Activated T-helper 17 cell treated with anti-CD3 and anti-CD28 coated beads, Interleukin-2, amount 50 U/mL, for 72 hours (primary cell): ENCODE measurements at places on chromosomes 6 and 20. TPM values are rescaled to one million over a fixed set of nuclear protein-coding genes. Genes with fewer than 3 reads are reported as not detected.

DNA sequence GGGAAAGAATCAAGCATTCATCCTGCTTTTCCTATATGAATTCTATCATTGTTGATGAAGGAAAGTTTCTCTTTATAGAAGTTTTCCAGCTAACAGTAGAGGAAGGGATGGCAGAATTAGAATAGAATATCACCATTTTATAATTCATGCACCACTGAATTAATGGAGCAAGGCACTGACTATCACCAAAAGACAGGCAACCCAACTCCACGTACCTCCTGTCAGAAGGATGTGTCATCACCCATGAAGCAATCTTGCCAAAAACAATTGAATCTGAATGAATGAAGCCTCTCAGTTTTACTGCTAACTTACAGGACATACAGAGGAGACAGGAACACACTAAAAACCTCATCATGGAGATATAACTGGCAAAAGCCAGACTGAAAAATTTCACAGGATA lies 122.4 kb downstream of the NFATC2 start:
- no peak for ATAC-seq

GRCh38 chr6:5580736-5581581 lies 319.6 kb downstream of the FARS2 start:
- ATAC-seq: no peak

GRCh38 chr6:45156075-45156474 lies 172.1 kb upstream of the RUNX2 start:
- ATAC-seq: peak; percentile 99

GRCh38 chr20:51122931-51123658 lies 100.2 kb upstream of the KCNG1 start:
- ATAC-seq: peak; percentile 89

DNA sequence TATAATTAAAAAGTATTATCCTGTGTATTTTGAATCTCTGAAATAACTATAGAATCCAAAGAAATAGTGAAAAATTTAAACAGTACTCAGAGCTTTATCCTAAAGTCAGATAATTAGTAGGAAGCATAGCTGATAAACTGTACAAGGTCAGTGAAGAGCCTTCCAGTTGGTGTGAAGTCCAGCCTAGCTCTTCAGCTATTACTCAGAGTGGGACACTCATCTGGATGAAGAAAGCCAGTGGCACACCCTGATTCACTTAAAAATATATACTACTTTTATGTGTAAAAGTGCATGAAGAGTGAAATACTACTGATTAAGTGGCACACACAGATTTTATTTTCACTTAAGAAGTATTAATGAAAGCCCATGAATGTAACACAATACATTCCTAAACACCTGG lies 3.1 kb downstream of the IFNGR1 start:
- no peak for ATAC-seq

DNA sequence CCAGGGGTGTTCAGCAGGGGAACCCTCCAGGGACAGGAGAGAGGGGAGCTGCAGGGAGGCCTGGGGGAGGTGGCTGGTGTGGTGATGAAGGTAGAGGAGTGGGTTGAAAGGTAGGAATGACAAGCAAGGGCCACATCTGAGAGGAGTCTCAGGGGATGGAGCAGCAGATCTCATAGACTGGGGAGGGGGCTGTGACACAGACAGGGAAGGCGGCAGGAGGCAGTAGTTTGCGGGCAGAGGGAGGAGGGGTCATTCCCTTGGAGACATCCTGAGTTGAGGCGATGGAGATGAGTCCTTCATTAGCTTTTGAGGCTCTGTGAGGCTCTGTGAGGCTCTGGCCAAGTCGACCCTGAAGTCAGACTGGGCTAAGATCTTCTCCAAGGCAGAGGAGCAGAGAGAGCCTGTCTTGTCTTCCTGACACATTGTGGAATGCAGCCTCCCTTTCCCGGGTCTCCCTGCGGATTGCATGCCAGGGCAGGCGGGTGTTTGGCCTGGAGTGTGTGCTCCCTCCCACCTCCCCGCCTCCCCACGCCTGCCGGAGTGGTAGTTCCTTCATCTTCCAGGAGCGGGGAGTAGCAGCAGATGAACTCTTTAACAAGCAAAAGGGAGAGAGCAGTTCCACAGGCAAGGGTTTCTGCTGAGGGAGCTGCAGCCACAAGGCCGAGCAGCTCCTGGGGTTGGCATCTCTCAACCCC lies 34.3 kb upstream of the MLN start:
- ATAC-seq: no peak

DNA sequence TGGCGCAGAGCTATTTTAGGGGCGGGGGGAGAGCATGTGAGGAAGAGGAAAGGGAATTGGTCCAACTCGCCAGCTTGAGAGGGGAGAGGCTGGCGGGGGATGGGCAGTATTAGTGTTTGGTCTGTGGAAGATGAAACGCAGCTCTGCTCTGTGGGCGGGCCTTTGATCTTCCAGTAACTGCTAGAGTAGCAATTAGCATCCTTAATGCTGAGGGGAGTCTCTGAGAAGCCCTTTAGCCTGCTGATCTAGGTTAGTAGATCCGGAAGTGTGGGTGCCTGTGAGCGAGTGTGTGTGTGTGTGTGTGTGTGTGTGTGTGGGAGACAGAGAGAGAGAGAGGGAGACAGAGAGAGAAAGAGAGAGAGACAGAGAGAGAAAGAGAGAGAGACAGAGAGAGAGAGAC lies 117.2 kb upstream of the BACH2 start:
- ATAC-seq: peak; percentile 29

- no peak for ATAC-seq
Observed at GRCh38 chr6:65182681-65183080, 524.3 kb downstream of the EYS start.

DNA sequence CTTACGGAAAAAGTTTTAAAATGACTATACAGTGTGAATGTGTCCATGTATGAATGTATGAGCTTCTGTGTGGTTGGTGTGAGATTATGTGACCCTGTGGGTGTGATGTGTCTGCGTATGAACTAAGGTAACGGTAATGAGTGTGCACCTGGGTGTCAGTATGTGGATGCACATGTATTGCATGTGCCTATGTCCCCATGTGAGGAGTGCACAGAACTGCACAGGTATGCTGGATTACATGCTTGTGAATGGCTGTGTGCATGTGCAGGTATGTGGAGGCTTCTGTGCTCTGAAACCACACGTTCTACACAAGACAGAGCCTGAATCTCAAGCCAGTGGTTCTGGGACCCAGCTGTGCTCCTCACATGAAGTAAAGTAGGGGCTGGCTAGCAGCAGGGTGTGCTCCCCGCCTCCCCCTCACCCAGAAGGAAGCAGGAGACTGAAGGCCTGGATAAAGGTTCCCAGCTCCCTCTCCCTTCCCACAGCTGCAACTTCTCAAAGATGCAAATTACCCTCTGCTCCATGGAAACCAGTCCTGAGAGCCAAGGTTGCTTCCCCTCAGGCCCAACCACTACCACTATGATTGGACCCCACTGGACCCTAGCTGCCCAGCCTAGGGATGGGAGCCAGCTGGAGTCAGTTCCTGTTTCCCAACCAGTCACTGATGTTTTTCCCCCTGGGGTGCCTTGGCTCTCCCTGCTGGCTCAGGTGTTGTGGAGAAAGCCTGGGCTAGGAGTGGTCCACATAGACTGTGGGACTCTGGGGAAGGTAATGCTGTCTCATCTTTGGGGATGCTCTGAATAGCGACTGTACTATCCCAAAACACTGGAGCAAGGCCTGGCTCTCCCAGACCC lies 24.8 kb upstream of the SPDEF start:
- no peak for ATAC-seq

- ATAC-seq: peak; percentile 43
Observed at GRCh38 chr6:53315086-53315724, 33.5 kb downstream of the ELOVL5 start.

- ATAC-seq: no peak
Observed at GRCh38 chr6:71072508-71072907, 115.6 kb upstream of the B3GAT2 start.

DNA sequence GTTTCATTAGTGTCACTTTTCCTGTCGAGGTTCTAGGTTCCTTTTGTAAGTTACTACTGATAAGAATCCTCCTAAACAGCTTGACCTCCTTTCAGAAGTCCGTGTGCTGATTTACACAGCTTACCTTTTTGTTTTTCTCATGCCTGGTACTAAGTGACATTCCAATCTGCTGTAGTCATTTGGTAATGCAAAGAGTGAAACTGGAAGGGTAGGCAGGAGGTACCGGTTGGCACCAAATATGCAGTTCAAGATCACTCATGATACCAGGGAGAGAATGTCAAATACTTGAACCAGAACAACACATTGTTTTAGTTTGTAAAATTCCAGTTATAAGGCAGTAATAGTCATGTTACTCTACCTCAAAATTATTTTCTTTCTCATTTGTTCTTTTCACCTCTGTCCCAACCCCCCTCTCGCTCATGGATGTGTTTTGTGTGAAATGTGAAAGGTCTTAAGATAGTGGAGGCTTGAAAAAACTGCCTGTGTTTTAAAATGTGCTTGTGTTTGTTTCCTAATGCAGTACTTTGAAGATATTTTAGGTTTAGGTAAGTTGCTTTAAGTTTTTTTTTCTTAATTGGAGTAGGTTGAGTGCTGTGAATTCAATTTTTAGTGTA lies 23.2 kb downstream of the AFDN start:
- peak; percentile 90 for ATAC-seq

The COL21A1 gene
- total RNA-seq: not detected

The MEI4 gene
- total RNA-seq: not detected

The HLA-DQA1 gene
- 1.1 TPM for total RNA-seq

The CTAGE9 gene
- not detected for total RNA-seq

The TMEM217 gene
- total RNA-seq: 2.5 TPM
